ENCODE measurements at places on chromosomes 6 and 20.

DNA sequence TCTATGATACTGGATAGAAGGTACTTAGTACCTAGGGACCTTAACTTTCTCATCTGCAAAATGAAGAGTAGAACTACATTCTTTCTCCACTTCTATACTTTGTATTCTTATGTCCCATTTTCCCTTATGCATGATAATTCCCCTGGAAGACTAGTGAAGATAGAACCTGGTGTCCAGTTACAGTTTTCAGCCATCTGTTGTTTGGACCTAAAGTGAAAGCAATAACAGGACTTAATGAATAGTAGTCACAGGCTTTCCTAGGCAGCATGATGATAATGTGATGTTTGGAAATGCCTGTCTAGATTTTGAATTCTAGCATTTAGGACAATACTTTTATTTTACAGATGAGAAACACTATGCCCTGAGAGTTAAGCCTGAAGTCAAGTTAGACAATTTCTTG, 153.8 kb downstream of the RIMS1 start:
- no peak for DNase-seq

- DNase-seq, result no peak
Measured at GRCh38 chr6:163415620-163416556, 1.4 kb downstream of the QKI start.

- no peak for DNase-seq
Measured at GRCh38 chr6:712805-713204, 19.9 kb upstream of the EXOC2 start.

- DNase-seq, result no peak
Measured at GRCh38 chr6:111803371-111803770, 69.9 kb downstream of the FYN start.

- DNase-seq, result no peak
Measured at GRCh38 chr6:169048865-169049205, 204.8 kb downstream of the THBS2 start.

GRCh38 chr6:114364301-114364700, 21.5 kb upstream of the HS3ST5 start:
- no peak for DNase-seq

- no peak for DNase-seq
Measured at GRCh38 chr20:47429409-47429808, 72.3 kb upstream of the NCOA3 start.

- DNase-seq, result peak; percentile 67
Measured at GRCh38 chr6:6676910-6677441, 88.5 kb downstream of the LY86 start.

GRCh38 chr6:119308991-119309657, 40.4 kb downstream of the MAN1A1 start:
- no peak for DNase-seq

GRCh38 chr6:32148289-32149091, 3.2 kb downstream of the PRRT1 start:
- DNase-seq, result no peak

DNA sequence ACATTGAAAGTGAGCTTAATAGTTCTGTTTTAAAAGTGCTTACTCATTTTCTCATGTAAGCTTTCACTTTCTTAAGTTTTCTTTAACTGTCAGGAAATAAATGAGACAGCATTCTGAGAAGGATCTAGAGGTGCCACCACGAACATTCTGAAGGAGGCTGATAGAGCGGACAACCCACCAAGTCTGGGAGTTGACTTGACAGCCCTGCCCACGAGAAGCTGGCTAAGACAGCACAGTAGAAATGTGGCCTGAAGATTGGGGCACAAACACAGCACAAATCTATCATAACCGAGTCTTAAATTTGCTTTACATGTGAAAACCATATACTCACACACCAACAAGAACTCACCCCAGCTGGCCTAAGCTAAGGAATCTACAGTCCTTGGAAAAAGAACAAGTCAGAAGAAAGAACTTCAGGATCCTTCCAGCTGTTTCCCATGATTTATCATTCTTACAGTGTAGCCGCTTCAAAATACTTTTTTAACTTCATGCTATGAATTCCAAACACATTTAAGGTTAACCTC, 144.2 kb upstream of the TNFAIP3 start:
- DNase-seq, result no peak

GRCh38 chr6:108105571-108105970, 31.0 kb upstream of the OSTM1 start:
- DNase-seq, result no peak

DNA sequence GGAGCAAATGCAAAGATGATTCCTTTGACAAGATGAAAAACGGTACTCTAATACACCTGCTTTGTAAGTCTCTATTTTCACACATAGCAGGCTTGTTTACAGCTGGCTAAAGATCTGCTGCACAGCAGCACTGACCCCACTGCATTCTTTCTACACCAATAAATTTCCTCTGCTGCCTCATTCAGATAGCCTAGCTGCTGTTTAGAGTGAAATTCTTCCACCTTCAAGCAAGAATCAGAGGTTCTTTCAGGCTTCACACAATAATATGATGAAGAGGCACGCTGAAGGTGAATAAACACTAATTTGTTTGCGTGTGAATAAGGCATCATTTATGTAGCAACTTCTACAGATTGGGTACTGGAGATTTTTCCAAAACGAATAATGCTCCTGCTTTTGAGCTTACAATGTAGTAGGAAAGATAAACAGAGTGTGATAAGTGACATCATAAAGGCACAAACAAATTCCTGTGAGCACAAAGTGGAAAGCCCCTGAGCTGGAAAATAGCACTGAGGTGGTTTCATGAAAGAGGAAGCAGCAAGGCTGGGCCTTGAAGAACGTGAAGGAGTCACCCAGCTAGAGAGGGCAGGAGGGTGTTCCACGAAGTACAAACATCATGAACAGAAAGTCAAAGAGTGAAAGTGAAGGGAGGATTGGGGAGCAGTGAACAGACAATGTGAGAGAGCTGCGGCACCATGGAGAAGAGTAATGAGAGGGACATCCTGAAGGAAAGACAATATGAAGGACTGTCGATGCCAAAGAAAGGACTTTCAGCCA, 543.4 kb downstream of the CD83 start:
- no peak for DNase-seq

DNA sequence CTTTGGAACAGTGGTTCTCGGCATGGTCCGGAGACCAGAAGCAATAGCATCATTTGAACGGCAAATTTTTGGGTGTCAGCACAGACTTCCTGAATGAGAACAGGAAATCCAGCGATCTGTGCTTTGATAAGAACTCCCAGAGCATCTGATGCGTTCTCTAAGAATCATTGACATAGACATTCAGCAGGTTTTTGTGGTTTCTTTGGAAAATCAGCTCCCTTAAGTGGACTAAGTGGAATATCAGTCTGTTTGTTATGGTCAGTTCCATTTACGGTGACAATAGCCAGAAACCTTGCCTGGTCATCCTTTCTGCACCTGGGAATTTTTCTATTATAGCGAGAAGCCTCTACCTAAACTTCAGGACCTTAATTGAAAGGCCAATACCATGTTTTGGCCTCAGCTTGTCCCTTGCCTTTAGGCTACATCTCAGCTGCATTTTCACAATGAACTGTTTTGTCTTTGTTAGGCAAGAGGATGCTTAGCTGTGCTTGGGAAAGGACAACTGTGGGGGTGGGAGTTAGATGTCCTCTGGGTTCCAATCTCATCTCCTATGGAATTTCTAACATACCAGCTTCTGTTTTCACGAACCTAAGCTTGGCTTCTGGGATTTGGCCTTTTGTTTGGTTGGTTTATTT, 299.7 kb downstream of the CDKAL1 start:
- DNase-seq, result no peak

- no peak for DNase-seq
Measured at GRCh38 chr6:170088582-170088955, 202.3 kb downstream of the DLL1 start.

GRCh38 chr6:47168180-47168579, 126.0 kb upstream of the ADGRF1 start:
- no peak for DNase-seq

DNA sequence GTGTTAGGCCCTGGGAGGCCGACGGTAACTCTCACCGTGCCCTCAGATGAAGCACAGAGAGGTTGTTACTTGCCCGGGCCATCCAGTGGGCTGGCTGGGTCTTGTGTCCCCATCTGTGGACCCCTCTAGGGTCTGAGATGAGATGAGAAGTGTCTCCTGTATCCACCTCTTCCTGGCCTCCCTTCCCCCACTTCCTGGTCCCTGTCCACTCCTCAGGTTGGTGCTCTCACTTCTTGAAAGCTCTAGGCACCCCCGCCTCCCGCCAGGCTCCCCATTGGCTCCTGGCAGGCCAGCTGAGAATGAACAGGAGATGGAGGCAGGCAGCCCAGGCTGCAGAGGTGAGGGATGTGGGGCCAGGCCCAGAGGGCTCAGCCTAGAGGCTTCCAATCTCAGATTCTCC, 1.5 kb downstream of the MMP24OS start:
- no peak for DNase-seq

GRCh38 chr20:9185511-9185910, 116.6 kb downstream of the PLCB4 start:
- no peak for DNase-seq

DNA sequence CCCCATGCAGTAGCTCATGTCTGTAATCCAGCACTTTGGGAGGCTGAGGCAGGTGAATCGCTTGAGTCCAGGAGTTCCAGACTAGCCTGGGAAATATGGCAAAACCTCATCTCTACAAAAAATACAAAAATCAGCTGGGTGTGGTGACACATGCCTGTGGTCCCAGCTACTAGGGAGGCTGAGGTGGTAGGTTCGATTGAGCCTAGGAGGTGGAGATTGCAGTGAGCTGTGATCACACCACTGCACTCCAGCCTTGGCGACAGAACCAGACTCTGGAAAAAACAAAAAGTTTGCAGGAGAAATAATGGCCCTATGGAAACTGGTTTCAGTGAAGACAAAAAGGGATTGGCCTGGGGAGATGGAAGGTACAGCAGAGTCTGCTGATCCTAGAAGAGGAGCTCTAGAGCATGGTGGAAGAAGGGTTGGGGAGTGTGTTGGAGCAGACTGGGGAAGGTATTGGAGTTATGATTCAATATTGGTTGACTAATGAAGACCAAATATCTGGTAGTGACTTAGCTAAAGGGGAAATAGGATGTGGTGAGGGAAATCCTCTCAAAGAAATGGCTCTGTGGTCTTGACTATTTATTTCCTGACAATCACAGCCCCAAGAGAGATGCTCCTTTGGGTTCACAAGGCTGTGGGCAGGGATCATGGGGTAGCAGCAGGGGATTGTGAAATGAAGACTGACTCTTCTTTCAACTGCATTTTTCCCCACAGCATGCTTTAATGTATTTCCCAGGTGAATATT, 281.9 kb downstream of the UTRN start:
- DNase-seq, result no peak

DNA sequence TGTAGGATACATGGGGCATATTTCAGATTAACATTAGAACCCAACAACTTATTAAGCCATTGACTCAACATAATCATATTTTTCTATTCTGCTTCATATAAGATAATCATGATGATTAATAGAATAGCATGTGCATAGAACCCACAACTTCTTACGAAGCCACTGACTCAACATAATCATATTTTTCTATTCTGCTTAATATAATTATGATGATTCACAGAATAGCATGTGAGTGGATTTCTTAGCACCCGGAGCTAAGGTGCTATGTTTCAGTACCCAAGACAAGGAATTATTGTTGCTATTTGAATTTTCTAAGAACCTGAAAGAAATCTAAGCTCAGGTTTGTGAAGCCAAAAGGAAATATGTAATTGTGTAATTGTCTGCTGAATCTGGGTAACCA, 96.8 kb downstream of the TENT5A start:
- DNase-seq, result no peak

DNA sequence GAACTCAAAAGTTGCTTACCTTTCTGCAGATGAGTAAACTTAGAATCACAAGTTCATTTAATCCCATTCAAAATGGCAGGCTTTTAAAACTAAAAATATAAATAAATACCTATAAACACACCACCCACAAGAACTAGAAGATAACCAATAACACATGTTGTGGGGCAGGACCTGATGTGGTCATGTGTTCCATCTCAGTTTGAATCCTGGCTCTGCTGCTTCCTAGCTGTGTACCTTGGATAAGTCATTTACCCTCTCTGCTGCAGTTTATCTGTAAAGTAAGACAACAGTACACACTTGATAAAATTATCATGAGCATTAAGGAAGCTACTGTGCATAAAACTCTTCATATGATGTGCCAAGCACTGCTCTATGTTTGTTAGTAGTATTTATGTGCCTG, 22.0 kb downstream of the TRIM27 start:
- no peak for DNase-seq

DNA sequence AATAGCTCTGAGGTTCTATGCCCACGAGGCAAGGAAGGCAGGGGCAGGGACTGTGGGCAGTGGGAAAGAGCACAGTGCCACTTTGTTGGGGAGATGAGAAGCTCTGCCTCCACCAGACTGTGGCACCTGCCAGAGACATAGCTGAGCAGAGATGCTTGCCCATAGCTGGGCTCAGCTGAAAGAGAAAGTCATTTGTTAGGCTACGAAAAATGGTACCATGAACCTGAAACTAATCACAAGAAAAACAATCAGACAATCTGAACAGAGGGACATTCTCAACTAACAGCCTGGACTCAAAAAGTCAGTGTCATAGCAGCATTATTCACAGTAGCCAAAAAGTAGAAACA, 32.9 kb upstream of the TCP11 start:
- DNase-seq, result no peak

- DNase-seq, result no peak
Measured at GRCh38 chr6:116568821-116569755, 2.2 kb upstream of the RWDD1 start.

- no peak for DNase-seq
Measured at GRCh38 chr6:168016721-168017525, 19.5 kb downstream of the KIF25 start.

- no peak for DNase-seq
Measured at GRCh38 chr20:37697314-37697713, 3.5 kb downstream of the CTNNBL1 start.

GRCh38 chr6:150382171-150382570, 13.4 kb downstream of the IYD start:
- no peak for DNase-seq

GRCh38 chr6:44094403-44095242, 32.6 kb downstream of the MRPL14 start:
- DNase-seq, result no peak

DNA sequence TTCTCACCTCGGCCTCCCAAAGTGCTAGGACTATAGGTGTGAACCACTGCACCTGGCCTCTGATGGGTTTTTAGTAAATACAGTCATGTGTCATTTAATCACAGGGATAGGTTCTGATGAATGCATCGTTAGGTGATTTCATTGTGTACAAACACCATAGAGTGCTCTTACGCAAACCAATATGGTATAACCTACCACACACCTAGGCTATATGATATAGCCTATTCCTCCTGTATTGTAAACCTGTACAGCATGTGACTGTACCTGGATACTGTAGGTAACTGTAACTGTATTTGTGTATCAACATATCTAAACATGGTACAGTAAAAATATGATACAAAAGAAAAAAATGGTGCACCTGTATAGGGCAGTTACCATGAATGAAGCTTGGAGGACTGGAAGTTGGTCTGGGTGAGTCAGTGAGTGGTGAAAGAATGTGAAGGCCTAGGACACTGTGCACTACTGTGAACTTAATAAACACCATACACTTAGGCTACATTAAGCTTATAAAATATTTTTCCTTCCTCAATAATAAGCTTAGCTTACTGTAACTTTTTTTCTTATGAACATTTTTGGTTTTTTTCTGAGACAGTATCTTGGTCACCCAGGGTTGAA, 10.0 kb downstream of the BICRAL start:
- DNase-seq, result no peak

GRCh38 chr6:37123957-37124729, 45.8 kb upstream of the PIM1 start:
- no peak for DNase-seq

Measured in frontal cortex (tissue), 4 donors.